ENCODE measurements at places on chromosomes 12 and 14. TPM values are rescaled to one million over a fixed set of nuclear protein-coding genes. Genes with fewer than 3 reads are reported as not detected.
A peak's percentile ranks its signal among the peaks of the same experiment; 100 is the strongest.

DNA sequence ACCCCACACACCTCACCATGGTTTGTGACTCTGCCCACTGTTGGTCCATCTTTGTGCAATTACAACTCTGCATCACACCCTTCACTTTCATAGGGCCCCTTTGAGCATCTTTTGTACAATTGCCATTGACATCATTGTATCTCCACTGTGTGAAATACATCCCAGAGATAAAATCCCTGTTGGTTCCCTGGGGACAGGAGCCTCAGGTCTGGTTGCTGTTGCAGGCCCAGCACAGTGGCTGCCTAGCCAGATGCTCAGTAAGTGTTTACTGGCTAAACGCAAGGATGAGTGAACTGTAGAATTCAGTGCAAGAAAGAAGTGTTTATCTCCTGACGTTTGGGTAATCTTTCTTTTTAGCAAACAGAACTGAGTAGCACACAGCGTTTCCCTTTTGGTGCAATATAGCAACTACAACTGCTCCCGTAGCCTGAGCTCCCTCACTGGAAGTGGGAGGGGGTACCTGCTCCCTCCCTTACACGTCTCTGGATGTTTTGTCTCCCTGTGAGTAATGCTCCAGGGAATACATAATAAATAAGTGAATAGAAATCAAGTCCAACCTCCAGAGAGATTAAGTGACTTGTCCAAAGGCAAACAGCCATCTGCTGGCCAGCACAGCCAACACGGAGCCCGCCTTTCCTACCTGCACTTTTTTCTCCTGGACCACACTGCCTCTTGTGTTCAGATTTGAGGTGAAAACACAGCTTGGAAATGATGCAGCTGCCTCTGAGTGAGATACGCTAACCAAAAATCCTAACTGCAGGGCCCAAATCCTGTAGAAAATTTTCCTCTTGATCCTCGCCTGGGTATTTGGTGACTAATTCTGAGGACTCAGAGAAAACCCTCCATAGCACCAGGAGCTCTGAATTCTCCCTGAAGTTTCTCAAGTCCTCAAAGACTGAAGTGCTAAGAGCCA lies 27.4 kb downstream of the GALNT16 start:
- H3K36me3 ChIP-seq: no peaks in the 10 kb centered on the region
- H3K4me3 ChIP-seq: no peak overlapping the region
- peak overlapping the region; percentile 69 for H3K27ac ChIP-seq
- DNase-seq: peak; percentile 56
- H3K4me1 ChIP-seq: peaks cover 44% of the 10 kb centered on the region

DNA sequence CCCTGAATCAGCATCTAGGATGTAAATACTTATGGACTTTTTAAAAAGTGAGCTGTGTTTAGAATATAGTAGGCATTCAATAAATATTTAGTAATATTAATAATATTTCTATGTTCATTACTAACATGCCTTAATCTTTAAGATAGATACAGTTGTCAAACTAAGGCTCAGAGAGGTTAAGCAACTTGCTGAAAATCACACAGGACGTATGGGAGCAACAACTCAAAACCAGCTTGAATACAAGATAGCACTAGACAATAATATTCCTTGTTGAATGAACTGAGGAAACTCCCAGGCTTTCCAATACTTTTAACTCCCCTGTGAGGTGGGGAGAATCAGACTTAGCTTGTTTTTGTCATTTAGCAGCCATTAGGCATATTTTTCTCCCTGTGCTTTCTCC lies 45.3 kb downstream of the LLPH start:
- H3K4me3 ChIP-seq: no peak overlapping the region
- no peak for DNase-seq
- H3K27ac ChIP-seq: no peak overlapping the region
- peaks cover 3% of the 10 kb centered on the region for H3K4me1 ChIP-seq
- no peaks in the 10 kb centered on the region for H3K36me3 ChIP-seq

- no peak for DNase-seq
- peaks cover 55% of the 10 kb centered on the region for H3K36me3 ChIP-seq
- no peak overlapping the region for H3K4me3 ChIP-seq
- no peaks in the 10 kb centered on the region for H3K27me3 ChIP-seq
- peaks cover 29% of the 10 kb centered on the region for H3K4me1 ChIP-seq
- H3K27ac ChIP-seq: peak overlapping the region; percentile 23
These were observed 4.1 kb downstream of the ISCU start for GRCh38 chr12:108566452-108566851.

- H3K36me3 ChIP-seq: no peaks in the 10 kb centered on the region
- peaks cover 9% of the 10 kb centered on the region for H3K4me1 ChIP-seq
- no peaks in the 10 kb centered on the region for H3K27me3 ChIP-seq
These were observed 18.5 kb downstream of the ELK3 start for GRCh38 chr12:96212456-96213375.

GRCh38 chr12:42798811-42799438 lies 209.4 kb upstream of the PRICKLE1 start:
- H3K36me3 ChIP-seq: no peaks in the 10 kb centered on the region
- H3K27me3 ChIP-seq: no peaks in the 10 kb centered on the region
- no peak for DNase-seq
- no peak overlapping the region for H3K27ac ChIP-seq
- H3K4me3 ChIP-seq: no peak overlapping the region
- peaks cover 11% of the 10 kb centered on the region for H3K4me1 ChIP-seq

DNA sequence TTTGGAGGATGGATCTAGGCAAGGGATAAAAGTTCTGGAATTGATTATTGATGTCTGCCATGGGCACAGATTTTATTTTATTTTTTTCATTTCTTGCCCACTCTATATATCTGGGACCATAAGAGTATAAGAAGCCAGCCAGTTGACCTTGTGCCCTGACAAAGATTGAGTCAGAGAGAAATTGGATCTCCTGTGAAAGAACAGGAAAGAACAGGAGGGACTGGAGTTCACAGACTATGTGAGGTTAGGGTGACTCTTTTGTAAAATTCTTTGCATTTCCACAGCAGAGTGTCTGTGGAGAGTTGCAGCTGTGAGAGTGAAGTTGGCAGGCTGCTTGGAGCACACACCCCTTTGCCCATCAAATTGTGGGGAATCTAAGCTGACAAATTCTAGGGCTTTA lies 358.4 kb upstream of the TBX3 start:
- H3K27ac ChIP-seq: no peak overlapping the region
- H3K4me3 ChIP-seq: no peak overlapping the region
- H3K27me3 ChIP-seq: no peaks in the 10 kb centered on the region
- no peak for DNase-seq

DNA sequence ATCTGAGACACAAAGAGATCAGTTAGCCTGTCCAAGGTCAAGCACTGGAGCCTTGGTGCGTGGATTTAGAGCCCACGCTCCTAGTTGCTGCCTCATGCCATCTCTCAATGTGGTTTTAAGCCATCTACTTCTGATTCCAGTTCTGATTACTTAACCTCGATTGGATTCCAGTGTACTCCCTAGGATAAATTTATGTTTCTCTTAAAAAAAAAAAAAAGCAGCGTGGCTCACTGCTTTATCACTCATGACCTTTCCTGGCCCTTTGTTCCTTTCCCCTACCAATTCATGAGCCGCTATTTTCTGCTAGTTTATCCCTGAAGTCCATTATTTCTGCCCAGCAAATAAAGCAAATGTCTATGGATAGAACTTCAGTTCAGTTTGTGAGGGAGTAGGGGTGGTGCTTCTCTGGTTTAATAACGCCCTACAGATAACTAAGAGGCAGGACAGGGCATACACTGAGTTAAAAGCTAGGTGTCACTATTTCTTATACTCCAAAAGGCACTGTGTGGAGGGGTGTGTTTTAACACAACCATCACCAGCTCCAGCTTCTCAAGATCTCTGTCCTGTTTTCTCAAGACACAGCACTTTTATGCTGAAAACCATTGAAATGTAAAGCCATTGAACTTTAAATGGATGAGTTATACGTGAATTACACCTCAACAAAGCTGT lies 9.8 kb upstream of the PARP11 start:
- H3K4me1 ChIP-seq: no peaks in the 10 kb centered on the region
- no peaks in the 10 kb centered on the region for H3K36me3 ChIP-seq
- no peak for DNase-seq
- no peak overlapping the region for H3K27ac ChIP-seq
- no peaks in the 10 kb centered on the region for H3K27me3 ChIP-seq

- no peak overlapping the region for H3K27ac ChIP-seq
- no peaks in the 10 kb centered on the region for H3K27me3 ChIP-seq
- H3K4me3 ChIP-seq: no peak overlapping the region
- H3K36me3 ChIP-seq: no peaks in the 10 kb centered on the region
- DNase-seq: peak; percentile 45
These were observed 263.4 kb upstream of the PLEKHG7 start for GRCh38 chr12:92439420-92439805.

DNA sequence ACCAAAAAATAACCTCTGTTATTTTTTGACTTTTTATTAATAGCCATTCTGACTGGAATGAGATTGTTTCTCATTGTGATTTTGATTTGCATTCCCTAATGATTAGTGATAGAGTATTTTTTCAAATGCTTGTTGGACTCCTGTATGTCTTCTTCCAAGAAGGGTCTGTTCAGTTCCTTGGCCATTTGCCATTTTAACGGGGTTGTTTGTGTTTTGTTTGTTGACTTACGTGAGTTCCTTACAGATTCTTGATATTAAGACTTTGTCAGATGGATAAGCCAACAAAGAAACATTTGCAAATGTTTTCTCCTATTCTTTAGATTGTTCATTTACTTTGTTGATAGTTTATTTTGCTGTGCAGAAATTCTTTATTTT lies 651.6 kb upstream of the LRFN5 start:
- no peak for DNase-seq
- H3K27ac ChIP-seq: no peak overlapping the region
- H3K36me3 ChIP-seq: no peaks in the 10 kb centered on the region
- H3K4me1 ChIP-seq: no peaks in the 10 kb centered on the region

DNA sequence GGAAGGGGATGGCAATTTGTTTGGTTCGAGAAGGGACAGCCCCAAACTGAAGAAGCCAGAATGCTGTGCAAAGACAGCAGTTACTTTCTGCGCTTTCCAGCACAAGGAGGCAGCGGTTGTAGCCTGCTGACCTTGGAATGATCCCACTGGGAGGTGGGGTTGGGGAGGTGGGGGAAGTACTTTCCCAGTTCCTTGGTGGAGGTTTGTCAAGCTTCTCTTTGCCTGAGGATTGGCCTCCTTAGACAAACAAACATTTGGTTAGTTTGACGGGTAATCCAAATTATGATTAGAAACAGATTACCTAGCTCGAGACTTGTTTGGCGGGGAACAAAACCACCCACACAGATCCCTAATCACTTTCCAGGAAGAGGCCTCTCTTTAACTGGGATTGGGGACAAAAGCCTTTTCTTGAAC lies 79.1 kb upstream of the EGLN3 start:
- peak overlapping the region; percentile 88 for H3K27ac ChIP-seq
- H3K36me3 ChIP-seq: no peaks in the 10 kb centered on the region
- DNase-seq: peak; percentile 98
- H3K4me1 ChIP-seq: peaks cover 46% of the 10 kb centered on the region
- no peak overlapping the region for H3K4me3 ChIP-seq

- no peaks in the 10 kb centered on the region for H3K36me3 ChIP-seq
- no peak for DNase-seq
- H3K4me3 ChIP-seq: peak overlapping the region; percentile 29
- H3K27ac ChIP-seq: no peak overlapping the region
These were observed 7.3 kb upstream of the ASIC1 start for GRCh38 chr12:50050119-50050385.

DNA sequence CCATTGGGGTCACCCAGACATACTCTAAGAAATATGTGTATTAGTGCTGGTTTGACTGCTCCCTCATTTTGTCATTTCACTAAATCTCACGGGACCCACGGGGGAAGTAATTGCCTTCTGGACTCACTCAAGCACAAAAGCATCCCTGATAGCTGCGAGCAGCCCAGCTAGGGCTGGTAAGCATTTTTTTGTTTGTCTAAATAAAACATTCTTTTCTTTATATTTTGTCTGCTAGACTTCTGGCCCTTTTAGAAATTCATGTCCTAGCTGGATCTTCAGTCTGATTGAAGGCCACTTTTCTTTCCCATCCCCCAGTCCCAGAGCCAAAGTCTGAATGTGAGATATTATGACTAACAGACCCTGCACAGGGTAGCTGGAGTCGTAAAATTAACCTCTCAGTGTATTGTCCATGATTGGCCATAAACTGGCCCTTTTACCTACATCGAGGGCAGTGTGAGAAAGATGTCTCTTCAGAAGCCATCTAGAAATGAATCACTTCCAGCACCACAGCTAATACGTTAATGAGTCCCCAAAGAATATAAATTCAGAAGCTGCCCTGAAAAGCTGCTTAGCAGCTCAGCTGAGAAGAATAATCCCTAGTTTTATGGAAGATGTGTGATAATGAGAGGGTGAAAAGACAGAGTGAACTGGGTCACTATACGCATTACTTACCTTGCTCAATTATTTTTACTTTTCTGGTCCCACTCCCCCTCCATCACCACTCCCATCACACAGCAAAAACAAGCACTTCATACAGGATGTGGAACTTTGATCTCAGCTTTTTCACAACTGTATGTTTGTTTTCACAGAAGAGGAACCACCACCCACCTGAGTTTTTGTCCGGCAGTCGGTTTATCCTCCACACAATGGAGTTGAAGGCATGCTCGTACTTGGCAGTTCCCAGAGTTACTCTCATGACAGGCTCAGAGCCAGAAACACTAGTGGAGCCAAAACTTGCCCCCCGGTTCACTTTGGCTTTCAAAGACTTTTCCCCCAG lies 55.6 kb upstream of the GTF2A1 start:
- H3K36me3 ChIP-seq: peaks cover 19% of the 10 kb centered on the region
- no peak overlapping the region for H3K4me3 ChIP-seq
- no peak overlapping the region for H3K27ac ChIP-seq
- peaks cover 12% of the 10 kb centered on the region for H3K4me1 ChIP-seq

GRCh38 chr14:37140176-37140575 lies 32.2 kb downstream of the SLC25A21 start:
- peaks cover 7% of the 10 kb centered on the region for H3K4me1 ChIP-seq
- DNase-seq: no peak
- no peak overlapping the region for H3K4me3 ChIP-seq
- no peak overlapping the region for H3K27ac ChIP-seq

GRCh38 chr12:123532019-123532418 lies 1.5 kb downstream of the RILPL1 start:
- no peak overlapping the region for H3K4me3 ChIP-seq
- DNase-seq: peak; percentile 66
- peaks cover 31% of the 10 kb centered on the region for H3K4me1 ChIP-seq
- H3K27ac ChIP-seq: peak overlapping the region; percentile 57

IFT81 gene
- 14.2 TPM for polyA plus RNA-seq

SYT10 gene
- 0.05 TPM for polyA plus RNA-seq

AKAP5 gene
- 0.55 TPM for polyA plus RNA-seq

FOS gene
- 279 TPM for polyA plus RNA-seq

TMEM52B gene
- polyA plus RNA-seq: 0.12 TPM

TAS2R8 gene
- polyA plus RNA-seq: not detected

Data from muscle of leg (tissue), 16 donors.